GM04503 (cell line): ENCODE measurements at places on chromosomes 5 and 9.

- DNase-seq = no peak
Measured at GRCh38 chr9:88673886-88674285, 138.9 kb downstream of the NXNL2 start.

DNA sequence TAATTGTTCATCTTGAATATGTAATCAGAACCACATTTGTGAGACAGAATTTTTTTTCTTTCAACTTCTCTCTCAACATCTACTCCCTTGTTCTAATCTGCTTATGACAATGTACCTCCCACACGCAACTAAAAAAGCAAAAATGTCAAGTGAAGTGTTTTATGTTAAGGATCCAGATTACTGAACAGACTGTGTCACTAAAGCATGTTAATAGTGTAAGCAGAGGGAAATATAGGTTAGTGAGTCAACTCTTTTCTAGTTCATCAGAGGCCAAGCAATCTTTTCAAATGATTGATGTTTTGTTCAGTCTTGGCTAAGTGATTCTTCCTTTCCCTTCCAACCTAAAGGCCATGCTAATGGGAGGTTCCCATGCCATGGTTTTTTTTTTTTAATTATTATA is 34.7 kb upstream of the IDNK start:
- DNase-seq = no peak

DNA sequence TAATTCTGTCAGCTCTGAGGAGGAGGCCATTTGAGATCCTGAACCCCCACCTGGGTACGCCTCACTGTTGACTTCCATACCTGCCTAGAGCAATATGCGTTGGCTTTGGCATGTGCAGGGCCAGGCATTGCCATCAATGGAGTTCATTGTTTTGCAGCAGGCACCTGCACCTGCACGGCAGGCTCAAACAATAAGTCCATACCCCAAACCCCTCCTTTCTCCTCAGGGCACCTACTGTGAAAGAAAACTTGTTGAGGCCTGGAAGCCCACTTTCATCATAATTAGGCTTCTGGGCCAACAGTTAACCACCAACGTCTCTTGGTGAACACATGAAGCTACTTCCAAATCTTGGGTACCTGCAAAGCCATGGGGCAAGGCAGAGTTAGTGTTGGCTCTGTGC is 238.7 kb downstream of the NFIB start:
- DNase-seq = no peak

- DNase-seq = no peak
Measured at GRCh38 chr9:137760426-137760825, 117.2 kb upstream of the CACNA1B start.

DNA sequence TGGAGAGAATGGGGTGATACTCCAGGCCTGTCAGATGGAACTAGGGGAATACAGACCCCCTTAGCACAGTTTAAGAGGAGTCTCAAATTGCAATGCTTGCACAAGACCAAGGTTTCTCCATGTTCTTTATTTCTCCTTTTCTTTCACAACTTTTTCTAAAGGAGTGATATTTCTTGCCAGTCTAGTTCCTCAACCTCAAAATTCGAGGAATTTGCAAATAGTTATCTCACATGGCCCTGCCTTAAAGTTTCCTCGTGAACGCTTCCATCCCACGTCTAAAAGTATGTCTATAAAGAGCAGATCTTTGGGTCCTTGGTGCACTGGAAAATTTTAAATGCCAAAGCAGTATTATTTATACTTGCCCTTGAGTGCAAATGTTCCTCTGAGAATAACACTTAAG is 373.8 kb upstream of the KLF4 start:
- DNase-seq = no peak

DNA sequence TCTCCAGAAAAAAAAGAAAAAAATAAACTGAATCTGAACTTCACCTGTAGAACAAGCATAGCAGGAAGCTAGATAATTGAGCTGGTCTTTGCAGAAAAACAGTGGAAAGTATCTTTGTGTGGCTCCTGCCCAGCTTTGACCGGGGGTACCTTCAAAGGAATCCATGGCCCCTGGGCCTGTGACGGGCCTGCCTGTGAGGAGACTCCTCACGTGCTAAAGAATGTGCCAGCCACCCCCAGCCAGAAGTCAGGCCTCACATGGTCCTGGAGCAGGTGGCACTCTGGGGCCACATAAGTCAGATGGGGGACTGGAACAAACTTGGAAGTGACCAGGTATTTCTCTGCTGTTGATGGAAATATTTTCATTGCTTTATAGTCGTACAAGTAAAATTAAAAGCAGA is 4.1 kb downstream of the NDUFS6 start:
- no peak for DNase-seq

DNA sequence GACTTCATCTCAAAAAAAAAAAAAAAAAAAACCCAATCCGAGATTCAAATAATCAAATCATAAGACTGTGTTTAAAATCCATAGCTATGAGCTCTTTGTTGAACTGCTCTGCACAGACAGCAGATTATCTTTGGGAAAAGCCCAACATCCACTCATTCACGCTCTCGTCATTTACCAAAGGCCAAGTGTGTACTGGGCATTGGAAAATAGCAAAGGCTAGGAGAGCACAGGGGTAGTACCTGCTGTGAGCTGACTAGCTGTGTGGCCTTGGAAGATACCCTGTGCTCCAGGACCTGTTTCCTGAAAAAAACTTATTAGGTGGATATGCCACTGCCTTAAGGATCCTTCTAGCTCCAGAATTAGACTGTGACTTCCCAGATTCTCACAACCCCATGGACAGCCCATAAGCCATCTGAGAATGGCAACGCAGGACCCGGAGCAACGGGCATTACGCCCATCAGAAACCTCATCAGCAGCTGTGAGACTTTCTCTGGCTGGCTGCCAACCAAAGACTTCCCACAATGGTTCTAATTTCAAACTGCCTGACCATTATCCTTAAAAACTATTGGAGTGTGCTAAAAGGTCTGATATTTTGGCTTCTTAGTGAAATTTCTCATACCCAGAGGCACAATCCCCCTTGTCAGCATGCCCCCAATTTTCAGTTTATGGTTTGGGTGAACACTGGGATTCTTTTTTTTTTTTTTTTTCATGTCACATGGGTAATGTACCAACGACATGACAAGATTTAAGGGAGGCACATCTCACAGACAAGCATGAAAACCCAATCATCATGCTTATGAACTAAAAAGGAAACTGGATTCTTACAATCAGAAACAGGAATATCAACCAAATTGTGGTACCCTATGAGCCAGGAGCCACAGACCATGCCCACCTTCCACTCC is 16.8 kb downstream of the SERINC5 start:
- DNase-seq = no peak

- DNase-seq = no peak
Measured at GRCh38 chr5:103425686-103426454, 136.7 kb downstream of the NUDT12 start.

DNA sequence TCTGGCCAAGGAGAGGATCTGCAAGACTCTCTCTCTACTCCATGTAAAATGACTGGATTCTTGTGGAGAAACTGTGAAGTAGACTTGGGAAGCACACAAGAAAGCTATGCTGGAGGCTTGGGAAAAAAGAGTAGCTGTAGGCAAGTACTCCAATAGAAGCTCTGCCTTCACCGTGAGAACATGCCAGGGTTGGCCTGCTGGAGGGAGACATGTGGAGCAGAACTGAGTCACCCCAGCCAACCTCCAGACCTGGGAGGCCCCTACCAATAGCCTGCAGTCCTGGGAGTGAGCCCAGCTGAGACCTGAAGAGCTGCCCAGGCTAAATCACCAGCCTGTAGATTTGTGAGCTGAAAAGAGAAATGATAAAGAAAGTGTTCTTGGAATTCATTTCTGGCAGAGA is 66.6 kb downstream of the DEPDC1B start:
- peak; percentile 88 for DNase-seq

DNA sequence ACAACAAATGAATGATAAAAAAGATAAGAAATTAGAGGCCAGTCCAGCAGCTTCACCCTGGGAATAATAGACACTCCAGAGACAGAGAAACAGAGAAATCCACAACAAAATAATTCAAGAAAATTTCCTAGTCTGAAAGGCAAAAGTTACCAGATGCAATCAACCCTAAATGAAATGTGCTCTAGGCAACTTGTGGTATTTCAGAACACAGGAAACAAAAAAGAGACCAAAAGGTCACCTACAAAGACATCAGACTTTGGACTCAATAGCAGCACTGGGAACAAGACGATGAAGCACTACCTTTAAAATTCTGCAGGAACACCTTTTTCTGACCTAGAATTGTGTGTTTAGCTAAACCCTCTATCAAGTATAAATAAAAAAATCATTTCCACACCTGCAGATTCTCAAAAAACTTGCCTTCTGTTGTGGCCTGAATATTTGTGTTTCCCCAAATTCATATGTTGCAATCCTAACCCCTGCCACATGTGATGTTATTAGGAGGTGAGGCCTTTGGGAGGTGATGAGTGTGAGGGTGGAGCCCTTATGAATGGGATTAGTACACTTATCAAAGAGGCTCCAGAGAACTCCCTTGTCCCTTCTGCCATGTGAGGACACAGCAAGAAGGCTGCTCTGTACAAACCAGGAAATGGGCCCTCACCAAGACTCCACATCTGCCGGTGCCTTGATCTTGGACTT is 5.9 kb upstream of the MAPK9 start:
- no peak for DNase-seq

- DNase-seq = peak; percentile 59
Measured at GRCh38 chr9:133505901-133506652, 18.7 kb downstream of the MYMK start.

DNA sequence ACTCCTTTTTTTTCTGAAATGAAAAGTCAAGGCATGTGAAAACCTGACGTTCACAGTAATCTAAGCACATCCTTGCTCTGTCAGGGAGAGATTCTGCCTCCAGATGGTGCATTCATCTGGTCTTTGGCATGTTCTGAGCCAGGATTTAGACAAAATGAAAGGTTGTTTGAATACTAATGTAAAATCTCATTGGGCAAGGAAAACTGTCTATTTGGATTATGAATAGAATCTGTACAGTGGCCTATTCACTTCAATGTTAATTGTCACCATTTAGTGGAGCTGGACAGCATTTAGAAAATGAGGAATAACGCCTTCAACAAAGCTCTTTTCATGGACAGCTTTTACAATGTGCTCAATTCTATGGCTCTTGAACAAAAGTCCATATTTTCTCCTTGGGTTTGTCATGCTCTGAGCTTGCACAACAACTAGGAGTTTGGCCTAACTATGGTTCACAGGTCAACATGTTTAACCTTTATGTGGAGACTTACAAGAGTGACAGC is 28.9 kb downstream of the ARHGEF28 start:
- no peak for DNase-seq

GRCh38 chr9:113579283-113580040 is 115.9 kb downstream of the RGS3 start:
- DNase-seq = no peak

DNA sequence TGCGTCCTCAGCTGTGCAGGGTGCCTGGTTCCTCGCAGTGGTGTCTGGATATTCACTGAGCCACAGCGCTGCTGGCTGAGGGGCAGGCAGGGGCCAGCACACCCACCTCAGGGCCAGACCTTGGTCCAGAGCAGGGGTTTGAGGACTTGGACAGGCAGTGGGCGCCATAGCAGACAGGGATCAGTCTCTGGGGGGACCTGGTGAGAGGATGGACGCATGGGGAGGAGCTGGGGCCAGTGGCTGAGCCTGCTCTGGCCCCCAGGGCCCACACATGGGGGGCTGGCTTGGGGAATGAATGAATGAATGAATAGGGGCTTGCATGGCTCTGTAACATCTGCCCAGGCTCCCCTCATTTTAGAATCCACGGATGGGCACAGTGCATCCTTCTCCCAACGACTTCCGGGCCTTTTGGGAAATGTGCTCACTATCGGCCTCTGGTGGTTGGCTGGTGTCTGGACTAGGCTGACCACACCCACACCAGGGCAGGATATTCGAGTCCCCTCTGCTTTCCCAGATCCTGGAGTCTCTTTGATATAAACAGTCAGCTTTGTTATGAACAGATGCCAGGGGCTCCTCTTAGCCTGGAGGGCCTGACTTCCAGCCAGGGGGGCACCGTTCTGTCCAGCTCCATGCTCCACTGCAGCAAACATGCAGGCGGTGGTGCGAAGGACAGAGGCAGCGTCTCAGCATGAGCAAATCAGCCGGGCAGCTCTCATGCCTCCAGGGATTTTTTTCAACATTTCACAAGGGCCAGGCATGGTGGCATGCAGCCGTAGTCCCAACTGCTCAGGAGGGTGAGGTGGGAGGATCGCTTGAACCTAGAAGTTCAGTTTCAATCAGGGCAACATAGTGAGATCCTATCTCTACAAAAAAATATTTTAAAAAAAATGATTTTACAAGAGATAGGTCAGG is 62.6 kb downstream of the NEK6 start:
- no peak for DNase-seq

DNA sequence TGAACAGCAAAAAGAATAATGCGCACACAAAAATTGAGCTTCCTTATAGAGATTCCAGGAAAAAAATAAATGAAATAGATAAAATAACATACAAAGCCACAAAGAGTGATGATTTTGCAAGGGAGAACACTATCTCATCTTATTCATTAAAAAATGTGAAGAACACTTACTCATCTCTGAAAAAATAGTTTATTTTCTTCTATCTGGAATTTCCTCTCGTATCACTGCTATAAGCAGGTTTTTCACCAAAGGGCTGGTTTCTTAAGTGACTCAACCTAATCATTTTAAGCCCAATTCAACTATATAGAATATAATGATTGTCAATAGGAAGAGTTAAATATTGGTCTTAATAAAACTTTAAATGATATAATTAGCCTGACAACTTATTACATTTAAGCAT is 504.9 kb downstream of the NR2F1-AS1 start:
- DNase-seq = no peak

DNA sequence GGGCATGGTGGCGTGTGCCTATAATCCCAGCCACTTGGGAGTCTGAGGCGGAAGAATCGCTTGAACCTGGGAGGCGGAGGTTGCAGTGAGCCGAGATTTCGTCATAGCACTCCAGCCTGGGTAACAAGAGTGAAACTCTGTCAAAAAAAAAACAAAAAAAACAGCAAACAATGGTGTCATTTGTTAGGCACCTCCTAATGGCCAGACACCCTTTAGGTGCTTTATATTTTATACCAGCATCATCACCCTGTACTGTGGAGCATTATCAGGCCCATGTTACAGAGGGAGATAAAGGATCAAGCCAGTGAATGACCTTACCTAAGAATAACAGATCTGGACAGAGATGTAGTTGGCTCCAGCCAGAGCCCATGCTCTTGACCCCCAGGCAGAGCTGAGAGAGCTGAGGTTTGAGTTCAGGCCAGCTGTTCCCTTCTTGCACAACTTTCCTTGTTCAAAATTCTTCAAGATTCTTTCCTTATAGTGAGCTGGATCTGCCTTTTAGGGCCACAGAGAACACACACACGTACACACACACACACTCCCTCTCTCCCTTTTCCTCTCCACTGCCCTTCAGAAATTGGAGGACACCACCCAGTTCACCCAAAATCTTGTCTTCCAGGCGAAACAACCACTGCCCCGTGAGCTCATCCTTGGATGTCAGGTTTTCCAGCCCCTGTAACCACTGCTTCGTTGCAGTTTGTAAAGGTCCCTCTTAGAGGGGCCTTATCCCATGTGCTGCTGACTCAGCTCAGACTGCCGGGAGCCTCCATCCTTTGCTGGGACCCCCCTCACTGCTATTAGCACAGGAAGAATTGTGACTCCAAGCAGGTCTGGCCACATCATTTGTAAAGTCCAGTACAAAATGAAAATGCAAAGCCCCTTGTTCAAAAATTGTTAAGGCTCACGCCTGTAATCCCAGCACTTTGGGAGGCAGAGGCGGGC is 10.4 kb upstream of the PTGES start:
- DNase-seq = peak; percentile 60
